ENCODE measurements at places on chromosomes 16 and 17.

- no peak for DNase-seq
These were observed 7.0 kb downstream of the KNOP1 start for GRCh38 chr16:19710991-19711545.

DNA sequence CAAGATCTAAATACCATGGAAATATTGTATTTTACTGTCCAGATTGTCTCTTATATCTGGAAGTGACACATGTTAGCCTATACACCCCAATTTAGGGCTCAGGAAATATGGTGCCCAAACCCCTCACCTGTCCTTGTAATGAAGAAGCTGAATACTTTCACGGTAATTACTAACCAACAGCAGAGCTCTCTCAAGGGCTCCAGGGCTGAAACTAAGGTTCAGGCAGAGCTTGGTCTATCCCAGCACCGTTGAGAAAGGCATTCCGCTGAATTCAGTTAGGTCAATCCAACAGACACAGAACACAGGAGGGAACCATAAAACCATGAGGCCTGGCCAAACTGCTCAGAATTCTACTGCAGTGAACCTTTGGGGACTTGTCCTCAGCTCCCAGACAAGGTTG, 14.9 kb downstream of the MYO18A start:
- no peak for DNase-seq

DNA sequence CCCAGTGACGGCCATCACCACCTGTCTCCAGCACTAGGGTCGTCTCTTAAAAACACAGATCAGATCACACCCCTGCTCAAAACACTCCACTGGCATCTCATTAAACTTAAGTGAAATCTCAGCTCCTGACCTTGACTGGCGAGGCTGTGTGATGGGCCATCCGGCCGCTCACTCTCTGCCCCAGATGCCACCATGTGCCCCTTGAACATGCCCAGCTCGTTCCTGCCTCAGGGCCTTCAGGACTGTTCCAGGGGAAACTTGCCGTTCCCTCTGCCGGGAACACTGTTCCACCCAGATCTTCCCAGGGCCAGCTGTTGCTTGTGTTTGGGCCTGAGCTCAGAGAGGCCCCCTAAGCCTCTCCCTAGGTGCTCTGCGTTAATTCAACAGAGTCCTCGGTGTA, 39.4 kb downstream of the RPH3AL start:
- DNase-seq, result no peak

DNA sequence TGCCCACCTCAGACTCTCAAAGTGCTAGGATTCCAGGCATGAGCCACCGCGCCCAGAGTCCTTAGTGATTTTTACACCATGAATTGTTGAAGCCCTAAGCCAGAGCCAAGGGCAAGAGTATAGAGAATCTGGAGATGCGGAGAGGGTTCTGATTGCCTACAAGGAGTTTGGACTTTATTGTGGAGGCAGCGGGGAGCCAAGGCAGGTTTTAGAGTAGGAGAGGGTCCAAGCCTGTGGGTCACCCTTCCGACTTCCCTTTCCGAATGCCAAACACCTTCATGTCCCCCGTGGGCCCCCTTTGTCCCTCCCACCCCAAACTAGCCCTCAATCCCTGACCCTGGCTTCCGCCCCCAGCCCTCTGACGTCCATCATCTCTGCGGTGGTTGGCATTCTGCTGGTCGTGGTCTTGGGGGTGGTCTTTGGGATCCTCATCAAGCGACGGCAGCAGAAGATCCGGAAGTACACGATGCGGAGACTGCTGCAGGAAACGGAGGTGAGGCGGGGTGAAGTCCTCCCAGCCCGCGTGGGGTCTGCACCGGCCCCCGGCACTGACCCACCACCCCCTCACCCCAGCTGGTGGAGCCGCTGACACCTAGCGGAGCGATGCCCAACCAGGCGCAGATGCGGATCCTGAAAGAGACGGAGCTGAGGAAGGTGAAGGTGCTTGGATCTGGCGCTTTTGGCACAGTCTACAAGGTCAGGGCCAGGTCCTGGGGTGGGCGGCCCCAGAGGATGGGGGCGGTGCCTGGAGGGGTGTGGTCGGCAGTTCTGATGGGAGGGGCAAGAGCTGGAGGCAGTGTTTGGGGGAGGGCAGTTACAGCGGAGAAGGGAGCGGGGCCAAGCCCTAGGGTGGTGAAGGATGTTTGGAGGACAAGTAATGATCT, 7.1 kb downstream of the MIEN1 start:
- no peak for DNase-seq

DNA sequence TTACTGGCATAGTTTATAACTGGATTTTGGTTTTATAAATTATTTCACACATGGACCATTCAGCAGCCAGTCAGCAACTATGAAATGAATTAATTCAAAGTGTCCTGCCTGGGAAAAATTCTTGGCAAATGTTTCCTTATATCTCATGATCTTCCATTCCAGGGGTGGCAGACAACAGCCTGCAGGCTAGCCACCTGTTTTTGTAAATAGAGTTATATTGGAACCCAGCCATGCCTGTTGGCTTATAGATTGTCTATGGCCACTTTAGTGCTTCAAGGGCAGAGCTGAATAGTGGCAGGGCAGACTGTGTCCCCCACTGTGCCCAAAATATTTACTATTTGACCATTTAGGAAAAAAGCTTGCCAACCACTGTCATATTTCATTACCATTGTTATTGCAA, 613.7 kb downstream of the TMEM114 start:
- no peak for DNase-seq

- DNase-seq, result no peak
These were observed 185.2 kb downstream of the C16orf95 start for GRCh38 chr16:87131996-87132345.

DNA sequence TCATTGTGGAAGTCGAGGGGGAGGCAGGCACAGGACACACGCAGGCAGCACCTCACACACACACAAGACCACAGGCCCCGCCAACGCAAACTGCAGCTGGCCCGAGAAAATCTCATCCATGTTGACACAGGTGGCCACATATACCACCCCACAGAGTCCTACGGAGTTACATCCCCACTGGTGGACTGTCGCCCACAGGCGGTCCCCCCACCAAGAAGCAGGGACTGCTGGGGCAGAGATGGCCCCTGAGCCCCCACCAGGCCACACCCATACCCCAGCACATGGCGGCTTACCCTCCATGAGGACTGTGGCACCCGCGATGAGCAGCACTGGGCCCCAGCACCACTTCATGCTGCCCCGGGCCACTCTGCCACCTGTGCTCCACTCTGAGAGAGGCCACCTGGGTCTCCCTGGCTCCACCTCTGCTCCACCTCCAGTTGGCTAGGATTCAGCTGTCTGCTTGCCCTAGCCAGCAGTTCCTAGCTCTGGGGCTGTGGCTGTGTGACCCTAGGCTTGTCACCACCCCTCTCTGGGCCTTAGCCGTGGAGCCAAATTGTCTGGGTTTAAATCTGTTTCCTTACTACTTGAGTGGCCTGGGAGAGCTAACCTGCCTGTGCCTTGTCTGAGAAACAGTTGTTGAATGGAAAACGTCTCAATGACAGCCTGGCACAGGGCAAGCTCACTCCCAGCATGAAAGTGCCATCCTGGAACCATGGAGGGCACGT, at the start of gene PRSS53:
PRSS53 (minus strand) TSS at position 485 of the 725 bp plus-strand sequence; CDS start at position 351, 134 bp downstream.
- DNase-seq, result no peak

- no peak for DNase-seq
These were observed 15.2 kb downstream of the RABEP1 start for GRCh38 chr17:5297245-5297644.

DNA sequence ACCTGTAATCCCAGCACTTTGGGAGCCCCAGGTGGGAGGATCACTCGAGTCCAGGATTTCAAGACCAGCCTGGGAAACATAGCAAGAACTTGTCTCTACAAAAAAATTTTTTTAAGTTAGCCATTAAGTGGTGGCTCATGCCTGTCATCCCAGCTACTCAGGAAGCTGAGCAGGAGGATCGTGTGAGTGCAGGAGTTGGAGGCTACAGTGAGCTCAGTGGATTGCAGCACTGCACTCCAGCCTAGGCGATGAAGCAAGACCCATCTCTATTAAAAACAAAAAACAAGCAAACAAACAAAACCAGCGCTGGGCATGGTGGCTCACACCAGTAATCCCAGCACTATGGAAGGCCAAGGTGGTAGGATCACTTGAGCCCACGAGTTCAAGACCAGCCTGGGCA, 38.0 kb downstream of the HEATR3 start:
- DNase-seq, result no peak

GRCh38 chr16:75377729-75378386, 55.4 kb downstream of the CFDP1 start:
- DNase-seq, result peak; percentile 99

GRCh38 chr16:11986521-11987057, 10.1 kb downstream of the SNX29 start:
- DNase-seq, result no peak

GRCh38 chr16:57624806-57625500, 3.5 kb upstream of the ADGRG1 start:
- DNase-seq, result no peak

- no peak for DNase-seq
These were observed 34.6 kb downstream of the PLCG2 start for GRCh38 chr16:81813648-81814047.

DNA sequence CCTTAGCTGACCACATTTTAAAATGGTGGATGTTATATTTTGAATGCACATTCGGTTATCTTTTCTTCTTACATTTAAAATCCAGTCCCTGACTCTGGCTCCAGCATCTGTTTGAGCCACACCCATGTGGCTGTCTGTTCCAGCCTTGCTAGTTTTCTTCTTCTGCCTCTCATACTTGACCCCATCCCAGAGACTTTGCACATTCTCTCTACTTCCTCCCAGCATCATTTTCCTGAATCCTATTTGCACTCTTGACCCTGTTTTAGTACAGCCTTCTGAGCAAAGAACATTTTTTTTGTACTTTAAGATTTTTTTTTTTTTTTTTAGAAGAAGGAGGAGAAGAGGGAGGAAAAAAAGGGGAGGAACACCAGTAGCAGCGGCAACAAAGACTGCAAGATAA, 23.3 kb upstream of the MAF start:
- DNase-seq, result no peak

DNA sequence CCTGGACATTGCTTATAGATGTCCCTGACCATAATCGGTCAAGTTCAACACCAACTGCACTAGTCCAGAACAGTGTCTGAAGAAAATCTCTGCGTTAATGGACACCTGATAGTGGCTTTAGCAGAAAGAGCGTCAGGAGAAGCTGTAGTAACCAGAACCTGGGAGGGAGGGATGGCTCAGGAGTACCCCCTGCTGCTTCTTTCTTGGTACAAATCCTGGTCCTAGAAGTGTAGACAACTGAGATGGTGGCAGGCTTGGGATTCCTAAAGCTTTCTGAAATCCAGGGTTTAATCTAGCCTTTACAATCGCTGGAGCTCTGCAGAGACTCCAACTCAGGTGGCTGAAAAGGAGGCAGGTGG, 5.4 kb downstream of the MAP3K14 start:
- no peak for DNase-seq

DNA sequence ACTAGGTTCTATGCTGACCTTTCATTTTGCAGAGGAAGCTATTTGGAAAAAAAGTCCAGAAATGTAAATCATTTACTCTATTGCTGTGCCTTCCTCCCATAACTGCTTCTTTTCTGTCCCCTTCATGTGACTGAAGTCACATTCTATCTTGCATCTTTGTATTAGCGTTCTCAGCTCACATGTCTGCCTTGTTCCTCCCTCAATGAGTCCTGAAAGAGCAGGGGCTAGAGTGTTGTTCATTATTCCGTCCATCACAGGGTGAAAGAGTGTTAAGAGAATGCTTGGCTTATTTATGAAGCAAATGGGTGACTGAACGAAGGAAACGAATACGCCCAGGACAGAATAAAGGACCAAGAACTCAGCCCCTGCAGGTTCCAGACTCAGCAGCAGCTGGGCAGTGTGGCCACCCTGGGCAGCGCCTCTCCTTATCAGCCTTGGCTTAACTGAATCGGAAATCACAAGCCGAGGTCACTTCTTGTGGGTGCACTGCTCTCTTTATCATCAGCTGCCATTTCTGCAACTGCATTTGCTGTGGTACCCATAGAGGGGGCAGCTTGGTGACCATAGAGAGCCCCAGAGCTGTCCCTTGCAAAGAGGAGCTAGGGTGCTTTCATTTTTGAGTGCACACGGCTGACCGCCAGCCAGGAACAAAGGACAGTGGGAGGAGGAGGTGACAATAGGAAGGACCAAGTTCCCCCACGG, 1.8 kb upstream of the PIK3R6 start:
- no peak for DNase-seq

- DNase-seq, result no peak
These were observed 1.5 kb upstream of the MAF start for GRCh38 chr16:79601931-79602627.

- DNase-seq, result peak; percentile 26
These were observed 42.0 kb upstream of the TMC5 start for GRCh38 chr16:19375561-19376158.

- DNase-seq, result no peak
These were observed at the start of gene NLRC3 for GRCh38 chr16:3577302-3577752. Gene NLRC3 (minus strand): TSS chr16:3577403. CDS start chr16:3565036, 12,367 bp downstream.

DNA sequence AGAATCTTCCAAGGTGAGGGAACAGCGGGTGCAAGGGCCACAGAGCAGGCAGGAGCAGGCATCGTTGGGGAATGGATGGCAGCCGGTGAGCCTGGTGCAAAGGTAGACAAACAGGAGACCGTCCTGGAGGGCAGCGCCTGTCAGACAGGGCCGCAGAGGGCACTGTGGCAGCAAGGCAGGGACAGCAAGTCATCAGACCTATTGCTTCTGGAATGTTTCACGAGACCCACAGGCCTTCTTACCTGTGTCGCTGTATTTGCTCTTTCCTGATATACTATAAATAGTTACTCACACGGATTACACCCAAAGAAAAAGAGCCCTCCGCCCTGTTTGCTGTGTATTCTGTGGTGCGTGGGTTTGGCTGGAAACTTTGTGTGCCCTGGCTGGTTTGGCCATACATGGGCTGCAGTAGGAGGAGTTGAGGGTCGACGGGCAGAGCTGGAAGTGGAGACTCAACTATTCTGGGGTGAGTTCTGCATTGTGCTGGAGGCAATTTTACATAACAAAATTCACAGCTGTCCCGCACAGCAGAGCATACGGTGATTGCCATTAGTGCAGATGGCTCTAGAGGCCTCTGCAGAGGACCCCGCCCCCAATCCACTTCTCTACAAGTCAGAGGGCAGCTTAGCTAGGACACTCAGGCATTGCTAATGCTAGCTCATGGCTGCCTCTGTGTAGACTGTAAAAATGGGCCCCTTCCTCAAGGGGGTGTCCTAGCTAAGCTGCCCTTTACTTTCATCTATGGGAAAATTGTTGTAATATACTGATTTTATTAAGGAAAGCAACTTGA, 18.6 kb upstream of the POLR3E start:
- no peak for DNase-seq

DNA sequence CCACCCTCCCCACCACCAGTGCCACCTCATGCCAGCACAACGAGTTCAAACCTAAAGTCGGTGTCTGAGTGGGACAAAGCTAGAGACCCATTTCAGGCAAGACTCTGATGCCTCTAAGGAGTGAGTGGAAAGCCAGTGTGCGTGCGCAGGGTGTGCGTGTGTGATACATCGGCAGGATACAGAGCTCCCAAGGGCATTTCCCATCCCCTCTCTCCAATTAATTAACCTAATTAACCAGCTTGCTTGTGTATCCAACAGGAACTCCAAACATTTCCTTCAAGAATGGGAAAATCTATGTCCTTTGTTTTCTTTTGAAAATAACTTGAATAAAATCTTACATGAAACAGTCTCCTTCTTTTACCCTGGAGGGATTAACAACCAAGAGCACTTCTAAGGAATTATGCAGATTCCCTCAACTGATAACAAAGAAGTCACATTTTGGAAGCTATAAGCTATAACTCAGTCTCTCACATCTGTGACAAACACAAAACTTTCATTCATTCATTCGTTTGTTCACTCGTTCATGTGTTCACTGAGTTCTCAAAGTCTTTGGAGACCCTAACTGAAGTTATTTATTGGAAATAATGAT, 9.9 kb downstream of the ATPAF2 start:
- no peak for DNase-seq

GRCh38 chr16:30485818-30486436, 13.4 kb downstream of the ITGAL start:
- DNase-seq, result no peak

GRCh38 chr17:34398990-34399389, 36.0 kb upstream of the CCL1 start:
- no peak for DNase-seq
